Activated CD8-positive, alpha-beta T cell treated with anti-CD3 and anti-CD28 coated beads, Interleukin-2, amount 10 ng/mL, durations not matched to agents 7 days and 5 days (primary cell): ENCODE measurements at places on chromosomes 12 and 14. TPM values are rescaled to one million over a fixed set of nuclear protein-coding genes. Genes with fewer than 3 reads are reported as not detected.

The TMTC1 gene
- not detected for total RNA-seq

- no peaks in the 10 kb centered on the region for H3K36me3 ChIP-seq
- no peaks in the 10 kb centered on the region for H3K4me1 ChIP-seq
- no peak for DNase-seq
- peaks cover 7% of the 10 kb centered on the region for H3K27me3 ChIP-seq
- H3K27ac ChIP-seq, result no peak overlapping the region
These were observed 333.4 kb upstream of the CCDC196 start for GRCh38 chr14:66152747-66153146.

The FOXA1 gene
- total RNA-seq, result not detected

- no peaks in the 10 kb centered on the region for H3K4me1 ChIP-seq
- H3K27ac ChIP-seq, result no peak overlapping the region
- no peak overlapping the region for H3K4me3 ChIP-seq
- H3K27me3 ChIP-seq, result peaks cover 11% of the 10 kb centered on the region
- no peak for DNase-seq
- H3K36me3 ChIP-seq, result no peaks in the 10 kb centered on the region
These were observed 67.3 kb downstream of the STXBP6 start for GRCh38 chr14:24982472-24983155.

GRCh38 chr12:26741584-26742227 lies 91.3 kb downstream of the ITPR2 start:
- no peak overlapping the region for H3K4me3 ChIP-seq
- DNase-seq, result no peak
- H3K36me3 ChIP-seq, result peaks cover 11% of the 10 kb centered on the region
- H3K27me3 ChIP-seq, result no peaks in the 10 kb centered on the region
- no peak overlapping the region for H3K27ac ChIP-seq

The NRXN3 gene
- not detected for total RNA-seq

The CDK17 gene
- total RNA-seq, result 38.2 TPM

GRCh38 chr14:79438696-79439342 lies 772.5 kb downstream of the DIO2 start:
- H3K4me1 ChIP-seq, result no peaks in the 10 kb centered on the region
- no peak overlapping the region for H3K4me3 ChIP-seq
- H3K27ac ChIP-seq, result no peak overlapping the region
- H3K27me3 ChIP-seq, result no peaks in the 10 kb centered on the region
- no peaks in the 10 kb centered on the region for H3K36me3 ChIP-seq
- DNase-seq, result no peak

The C12orf60 gene
- total RNA-seq, result 1.5 TPM

The RAD51AP1 gene
- 55.6 TPM for total RNA-seq

The PROX2 gene
- total RNA-seq, result 0.13 TPM

The PPFIA2 gene
- not detected for total RNA-seq

DNA sequence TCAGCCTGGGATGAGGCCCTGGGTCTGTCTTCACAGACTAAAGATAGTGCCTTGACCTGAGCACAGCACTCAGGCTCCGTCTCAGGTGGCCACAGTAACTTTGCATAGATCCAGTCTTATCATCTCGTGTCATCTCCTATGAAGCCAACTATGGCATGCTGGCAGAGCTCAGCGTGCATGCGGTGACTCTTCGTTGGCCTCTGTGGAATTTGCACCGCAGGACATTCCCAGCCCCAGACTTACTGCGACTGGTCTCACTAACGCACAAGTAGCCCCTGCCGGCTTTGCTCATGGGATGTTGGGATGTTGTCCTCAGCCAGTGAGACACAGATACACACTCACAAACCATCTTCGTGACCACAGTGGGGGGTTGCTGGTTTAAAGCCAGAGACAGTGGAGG lies 199.6 kb downstream of the CHST11 start:
- H3K36me3 ChIP-seq, result peaks cover 19% of the 10 kb centered on the region
- no peaks in the 10 kb centered on the region for H3K27me3 ChIP-seq
- H3K4me1 ChIP-seq, result peaks cover 28% of the 10 kb centered on the region
- no peak overlapping the region for H3K27ac ChIP-seq
- no peak overlapping the region for H3K4me3 ChIP-seq

GRCh38 chr12:71503579-71504391 lies 64.2 kb downstream of the LGR5 start:
- DNase-seq, result no peak
- H3K27ac ChIP-seq, result peak overlapping the region; percentile 39
- H3K27me3 ChIP-seq, result no peaks in the 10 kb centered on the region
- H3K4me1 ChIP-seq, result peaks cover 7% of the 10 kb centered on the region
- H3K36me3 ChIP-seq, result no peaks in the 10 kb centered on the region
- no peak overlapping the region for H3K4me3 ChIP-seq

DNA sequence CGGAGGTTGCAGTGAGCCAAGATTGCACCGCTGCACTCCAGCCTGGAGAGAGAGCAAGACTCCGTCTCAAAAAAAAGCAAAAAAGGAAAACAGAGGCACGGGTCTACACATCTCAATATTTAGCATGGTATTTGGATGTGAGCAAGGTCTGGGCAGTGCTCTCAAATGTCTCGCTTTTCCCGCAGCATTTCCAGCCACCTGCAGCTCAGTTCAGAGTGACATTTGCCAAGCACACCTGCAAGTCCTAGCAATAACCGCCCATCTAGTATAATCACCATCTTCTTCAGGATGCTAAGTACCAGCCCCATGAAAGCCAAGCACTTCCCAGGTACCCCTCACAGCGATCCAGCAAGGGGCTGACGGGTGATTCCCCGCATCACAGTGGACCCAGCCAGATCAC lies 69.1 kb downstream of the FOXN3 start:
- H3K4me3 ChIP-seq, result no peak overlapping the region
- peaks cover 70% of the 10 kb centered on the region for H3K36me3 ChIP-seq
- H3K4me1 ChIP-seq, result peaks cover 39% of the 10 kb centered on the region
- H3K27me3 ChIP-seq, result no peaks in the 10 kb centered on the region
- H3K27ac ChIP-seq, result peak overlapping the region; percentile 18
- DNase-seq, result no peak

- H3K27me3 ChIP-seq, result no peaks in the 10 kb centered on the region
- DNase-seq, result no peak
- no peak overlapping the region for H3K27ac ChIP-seq
- no peak overlapping the region for H3K4me3 ChIP-seq
- H3K36me3 ChIP-seq, result no peaks in the 10 kb centered on the region
These were observed 185.3 kb downstream of the TSPAN9 start for GRCh38 chr12:3262470-3262869.

DNA sequence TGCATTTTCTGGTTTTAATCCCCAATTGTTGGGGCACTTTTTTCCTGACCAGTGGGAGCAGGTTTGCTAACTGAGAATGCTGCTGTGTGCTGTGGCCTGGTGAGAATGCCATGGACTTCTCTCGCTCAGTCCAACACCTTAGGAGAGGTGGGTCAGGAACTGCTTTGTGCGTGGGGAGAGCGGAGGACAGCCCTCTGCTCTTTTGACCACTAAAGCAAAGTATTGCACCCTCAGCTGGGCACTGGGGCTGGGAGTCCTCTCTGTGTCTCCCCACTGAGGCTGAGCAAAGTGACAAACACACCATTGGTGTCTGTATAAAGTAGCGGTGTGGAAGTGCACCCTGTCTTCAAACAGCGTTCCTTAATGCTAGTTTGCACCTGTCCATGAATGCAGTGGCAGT lies 136.2 kb downstream of the SAMD4A start:
- H3K27ac ChIP-seq, result no peak overlapping the region
- peaks cover 13% of the 10 kb centered on the region for H3K27me3 ChIP-seq
- no peak overlapping the region for H3K4me3 ChIP-seq
- peaks cover 4% of the 10 kb centered on the region for H3K36me3 ChIP-seq

The KRT71 gene
- total RNA-seq, result not detected

GRCh38 chr14:90061685-90062126 lies at the start of gene KCNK13:
KCNK13 (plus strand) TSS chr14:90061994; CDS start chr14:90062206, 212 bp downstream.
- H3K27me3 ChIP-seq, result peaks cover 61% of the 10 kb centered on the region
- peak within 1 kb of the TSS; percentile 70 for H3K4me3 ChIP-seq
- peaks cover 24% of the 10 kb centered on the region for H3K4me1 ChIP-seq
- no peak for DNase-seq

DNA sequence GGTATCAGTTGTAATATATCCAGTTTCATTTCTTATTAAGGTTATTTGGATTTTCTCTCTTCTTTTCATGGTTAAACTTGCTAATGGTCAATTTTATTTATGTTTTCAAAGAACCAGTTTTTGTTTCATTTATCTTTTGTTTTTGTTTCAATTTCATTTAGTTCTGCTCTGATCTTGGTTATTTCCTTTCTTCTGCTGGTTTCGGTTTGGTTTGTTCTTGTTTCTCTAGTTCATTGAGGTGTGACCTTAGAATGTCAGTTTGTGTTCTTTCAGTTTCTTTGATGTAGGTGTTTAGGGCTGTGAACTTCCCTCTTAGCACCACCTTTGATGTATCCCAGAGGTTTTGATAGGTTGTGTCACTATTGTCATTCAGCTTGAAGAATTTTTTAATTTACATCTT lies 145.6 kb upstream of the SLCO1B1 start:
- peaks cover 9% of the 10 kb centered on the region for H3K4me1 ChIP-seq
- DNase-seq, result no peak
- H3K27ac ChIP-seq, result no peak overlapping the region
- H3K36me3 ChIP-seq, result no peaks in the 10 kb centered on the region
- H3K4me3 ChIP-seq, result no peak overlapping the region

The SCNN1A gene
- total RNA-seq, result 0.47 TPM

GRCh38 chr14:43647302-43647701 lies 859.8 kb downstream of the FSCB start:
- H3K27me3 ChIP-seq, result no peaks in the 10 kb centered on the region
- H3K4me3 ChIP-seq, result no peak overlapping the region
- no peak for DNase-seq
- H3K36me3 ChIP-seq, result no peaks in the 10 kb centered on the region
- H3K4me1 ChIP-seq, result no peaks in the 10 kb centered on the region
- H3K27ac ChIP-seq, result no peak overlapping the region

DNA sequence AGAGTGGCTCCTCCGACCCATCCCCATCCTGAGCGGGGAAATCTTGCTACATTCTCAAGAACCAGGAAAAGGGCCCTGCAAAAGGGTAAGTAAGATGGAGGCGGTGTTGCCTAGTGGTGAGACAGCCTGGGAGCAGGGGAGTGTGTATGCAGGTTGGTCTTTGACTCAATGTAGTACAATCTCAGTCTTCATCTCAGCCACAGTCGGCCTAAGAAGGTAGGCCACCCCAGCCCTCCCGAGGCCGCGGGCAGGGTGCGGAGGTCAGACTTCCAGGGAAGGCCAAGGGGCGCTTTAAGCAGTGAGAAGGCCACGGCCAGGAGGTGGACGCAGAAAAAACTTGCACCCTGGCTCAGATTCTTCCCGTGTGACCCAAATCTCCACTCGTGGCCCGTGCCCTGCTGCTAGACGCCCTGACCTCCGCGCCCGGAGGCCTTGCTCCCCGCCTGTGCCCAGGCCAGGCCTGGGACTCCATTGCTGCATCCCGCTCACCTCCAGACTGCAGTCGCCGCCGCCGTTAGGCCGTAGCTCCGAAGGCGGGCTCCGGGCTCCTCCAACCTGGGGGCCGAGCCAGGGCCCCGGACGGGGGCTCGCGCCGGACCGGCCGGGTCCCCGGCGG lies 435 bp downstream of the FOXM1 start:
- H3K36me3 ChIP-seq, result peaks cover 58% of the 10 kb centered on the region
- peak overlapping the region; percentile 86 for H3K4me3 ChIP-seq
- peaks cover 40% of the 10 kb centered on the region for H3K4me1 ChIP-seq
- H3K27me3 ChIP-seq, result no peaks in the 10 kb centered on the region
- DNase-seq, result peak; percentile 48

The TMEM179 gene
- not detected for total RNA-seq

GRCh38 chr12:91574391-91574790 lies 391.8 kb upstream of the DCN start:
- H3K27me3 ChIP-seq, result no peaks in the 10 kb centered on the region
- no peak for DNase-seq
- no peaks in the 10 kb centered on the region for H3K36me3 ChIP-seq
- no peak overlapping the region for H3K27ac ChIP-seq
- H3K4me1 ChIP-seq, result peaks cover 9% of the 10 kb centered on the region
- H3K4me3 ChIP-seq, result no peak overlapping the region

DNA sequence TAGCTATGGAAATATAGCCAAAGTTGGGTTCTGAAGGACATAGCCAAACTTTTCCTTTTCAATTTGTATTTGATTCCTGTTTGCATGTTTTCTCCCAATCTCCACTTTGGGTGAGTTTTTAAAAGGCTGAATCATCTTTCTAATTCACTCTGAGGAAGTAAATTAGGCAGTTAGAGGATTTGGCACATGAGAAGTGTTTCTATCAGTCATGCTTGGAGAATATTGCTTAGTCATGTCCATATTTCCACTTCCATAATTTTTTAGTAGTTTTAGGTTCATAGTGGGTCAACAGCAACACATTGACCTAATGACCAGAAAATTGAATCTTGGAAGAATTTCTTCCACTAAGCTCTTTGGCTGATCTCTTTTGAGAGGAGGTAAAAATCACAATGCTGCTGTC lies 21.8 kb downstream of the IRAK3 start:
- H3K27ac ChIP-seq, result no peak overlapping the region
- H3K27me3 ChIP-seq, result peaks cover 28% of the 10 kb centered on the region
- no peak for DNase-seq

DNA sequence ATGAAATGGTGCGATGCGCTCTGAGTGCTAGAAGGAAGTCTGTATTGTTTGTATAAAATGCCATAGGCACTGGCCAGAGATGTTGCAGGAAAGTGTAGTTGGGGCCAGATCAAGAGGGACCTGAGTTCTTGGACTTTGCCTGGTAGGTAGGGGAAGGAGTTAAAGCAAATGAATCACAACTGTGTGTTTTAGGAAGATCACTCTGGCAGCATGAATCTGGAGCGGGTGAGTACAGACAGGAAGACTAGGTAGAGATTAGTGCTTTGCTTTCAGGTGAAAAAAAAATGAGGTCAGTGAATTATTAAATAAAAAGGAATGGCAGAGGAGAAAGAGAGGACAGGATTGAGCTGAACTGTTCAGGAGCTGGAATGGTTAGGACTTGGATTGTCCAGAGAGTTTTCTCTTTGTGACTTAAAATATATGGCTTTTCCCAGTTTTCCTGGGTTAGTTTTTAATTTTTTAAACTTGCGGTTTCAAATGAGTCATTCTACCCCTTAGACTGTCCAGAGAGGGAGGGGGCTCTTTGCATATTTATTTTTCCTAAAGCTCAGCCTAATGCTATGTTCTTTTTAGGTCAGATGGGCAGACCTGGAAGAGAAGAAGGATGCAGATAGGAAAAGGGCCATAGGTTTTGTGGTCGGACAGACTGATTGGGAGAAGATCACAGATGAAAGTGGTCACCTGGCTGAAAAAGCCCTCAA lies 41.1 kb downstream of the PROX2 start:
- H3K4me1 ChIP-seq, result peaks cover 50% of the 10 kb centered on the region
- no peak overlapping the region for H3K27ac ChIP-seq
- no peak overlapping the region for H3K4me3 ChIP-seq
- no peaks in the 10 kb centered on the region for H3K27me3 ChIP-seq

GRCh38 chr14:101294136-101294535 lies 267.2 kb upstream of the DIO3 start:
- no peak for DNase-seq
- H3K4me3 ChIP-seq, result no peak overlapping the region
- no peaks in the 10 kb centered on the region for H3K36me3 ChIP-seq
- no peak overlapping the region for H3K27ac ChIP-seq

- no peaks in the 10 kb centered on the region for H3K36me3 ChIP-seq
- no peak overlapping the region for H3K4me3 ChIP-seq
- no peaks in the 10 kb centered on the region for H3K27me3 ChIP-seq
- H3K27ac ChIP-seq, result no peak overlapping the region
These were observed 6.2 kb downstream of the IFT43 start for GRCh38 chr14:75991753-75992152.
